ENCODE measurements at places on chromosomes 3 and 15. TPM values are rescaled to one million over a fixed set of nuclear protein-coding genes. Genes with fewer than 3 reads are reported as not detected.

The GUCA1C gene
- not detected for total RNA-seq

The CEMIP gene
- 2.9 TPM for total RNA-seq

DNA sequence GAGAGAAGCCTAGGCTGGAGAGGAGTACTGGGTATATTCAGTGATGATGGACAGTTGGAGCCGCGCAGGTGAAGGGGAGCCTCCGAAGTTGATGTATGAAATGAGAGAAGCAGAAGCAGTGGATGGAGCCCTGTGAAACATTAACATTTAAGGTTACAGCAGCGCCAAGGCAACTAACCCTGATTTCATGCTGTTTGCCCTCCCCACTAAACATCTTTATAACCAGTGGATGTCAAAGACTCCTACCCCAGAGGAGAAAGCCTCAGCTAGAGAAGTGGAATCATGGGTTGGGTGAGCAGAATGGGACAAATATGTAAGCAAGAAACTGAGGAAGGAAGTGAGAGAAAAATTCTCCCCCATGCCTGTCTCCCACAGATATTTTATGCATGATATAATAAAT is 92.0 kb upstream of the NMNAT3 start:
- H3K36me3 ChIP-seq, result no peaks in the 10 kb centered on the region
- H3K27me3 ChIP-seq, result no peaks in the 10 kb centered on the region
- no peak overlapping the region for H3K4me3 ChIP-seq
- H3K4me1 ChIP-seq, result no peaks in the 10 kb centered on the region
- DNase-seq, result no peak
- H3K27ac ChIP-seq, result no peak overlapping the region

GRCh38 chr15:61649046-61649445 is 411.2 kb downstream of the VPS13C start:
- H3K4me3 ChIP-seq, result no peak overlapping the region
- H3K27me3 ChIP-seq, result no peaks in the 10 kb centered on the region
- H3K36me3 ChIP-seq, result no peaks in the 10 kb centered on the region
- H3K4me1 ChIP-seq, result no peaks in the 10 kb centered on the region
- no peak for DNase-seq

GRCh38 chr15:46129145-46129544 is 494.3 kb downstream of the SQOR start:
- no peak for DNase-seq
- H3K36me3 ChIP-seq, result no peaks in the 10 kb centered on the region
- no peak overlapping the region for H3K4me3 ChIP-seq
- H3K4me1 ChIP-seq, result no peaks in the 10 kb centered on the region

- no peaks in the 10 kb centered on the region for H3K27me3 ChIP-seq
- no peaks in the 10 kb centered on the region for H3K4me1 ChIP-seq
- H3K27ac ChIP-seq, result no peak overlapping the region
- H3K4me3 ChIP-seq, result no peak overlapping the region
These were observed 201.6 kb upstream of the TMC3 start for GRCh38 chr15:81575436-81576123.

DNA sequence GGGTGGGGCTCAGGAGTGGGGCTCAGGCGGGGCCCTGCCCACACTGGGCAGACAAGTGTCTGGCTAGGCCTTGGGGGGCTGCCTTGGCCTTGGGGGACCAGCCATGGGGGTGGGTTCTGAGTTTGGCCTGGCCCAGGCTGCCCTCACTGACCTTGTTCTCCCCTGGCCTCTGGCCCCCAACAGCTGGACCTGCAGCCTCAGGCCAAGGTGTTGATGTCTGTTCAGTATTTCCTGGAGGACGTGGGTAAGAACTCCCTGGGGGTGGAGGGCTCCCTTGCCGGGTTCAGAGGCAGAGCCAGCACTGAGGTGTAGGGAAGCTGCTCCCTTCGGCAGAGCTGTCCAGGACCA is 20.0 kb downstream of the PRKCD start:
- no peak overlapping the region for H3K27ac ChIP-seq
- H3K4me1 ChIP-seq, result no peaks in the 10 kb centered on the region
- peaks cover 8% of the 10 kb centered on the region for H3K36me3 ChIP-seq
- DNase-seq, result no peak
- no peaks in the 10 kb centered on the region for H3K27me3 ChIP-seq
- no peak overlapping the region for H3K4me3 ChIP-seq

DNA sequence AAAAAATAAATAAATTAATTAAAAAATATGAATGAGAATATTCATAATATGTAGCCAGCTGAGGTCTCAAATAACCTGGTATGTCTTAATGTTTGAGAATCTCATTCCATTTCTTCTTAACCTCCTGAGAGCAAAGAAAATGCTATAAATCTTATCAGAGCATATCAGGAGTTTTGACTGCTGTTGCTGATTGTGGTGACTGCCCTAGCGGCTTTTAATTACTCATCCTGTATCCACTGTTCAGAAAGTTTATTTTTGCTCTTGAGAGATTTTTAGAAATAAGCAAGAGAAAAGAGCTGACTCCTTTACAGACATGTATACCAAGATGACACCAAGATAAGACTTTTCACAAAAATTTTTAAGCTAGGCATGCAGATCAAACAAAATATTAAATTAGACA is 454.8 kb upstream of the CBLB start:
- no peaks in the 10 kb centered on the region for H3K36me3 ChIP-seq
- no peak for DNase-seq
- H3K27ac ChIP-seq, result no peak overlapping the region
- no peaks in the 10 kb centered on the region for H3K27me3 ChIP-seq

DNA sequence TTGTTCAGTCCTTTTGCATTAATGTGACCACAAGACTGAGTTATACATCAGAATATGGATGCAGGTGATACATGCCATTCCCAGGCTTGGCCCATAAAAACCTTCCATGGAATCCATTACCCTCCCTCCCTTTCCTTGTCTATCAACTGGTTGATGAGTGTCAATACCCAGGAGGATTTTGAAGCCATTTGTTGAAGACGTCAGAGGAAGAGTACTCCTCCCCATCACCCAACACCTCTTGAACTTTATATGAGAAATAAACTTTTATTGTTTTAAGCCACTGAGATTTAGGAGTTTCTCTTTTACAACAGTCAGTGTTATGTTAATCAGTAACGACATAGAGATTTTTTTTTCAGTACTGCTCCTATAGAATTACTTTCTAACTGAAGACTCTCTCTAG is 55.5 kb downstream of the P3H2 start:
- no peaks in the 10 kb centered on the region for H3K36me3 ChIP-seq
- H3K4me1 ChIP-seq, result peaks cover 3% of the 10 kb centered on the region
- H3K27ac ChIP-seq, result peak overlapping the region; percentile 42
- H3K4me3 ChIP-seq, result no peak overlapping the region

DNA sequence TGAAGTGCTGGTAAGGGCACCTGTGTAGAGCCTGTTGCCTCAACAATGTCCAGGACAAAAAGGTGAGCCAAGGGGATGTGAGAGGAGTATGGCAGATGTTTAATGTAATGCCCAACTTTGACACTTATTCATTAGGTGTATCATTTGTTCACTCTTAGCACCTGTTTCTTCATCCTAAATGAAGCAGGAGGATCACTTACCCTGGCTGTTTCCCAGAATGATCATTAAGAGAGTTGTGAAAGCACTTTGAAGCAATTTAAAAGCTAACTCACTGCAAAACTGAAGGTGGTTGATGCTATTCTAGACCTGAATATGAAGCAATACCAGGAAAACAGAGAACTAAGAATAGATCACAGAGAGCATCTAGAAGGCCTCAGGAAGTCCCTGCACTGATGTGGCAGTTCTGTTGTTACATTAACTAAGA is 3.4 kb upstream of the HHLA2 start:
- no peak for DNase-seq
- H3K4me1 ChIP-seq, result peaks cover 7% of the 10 kb centered on the region
- no peak overlapping the region for H3K27ac ChIP-seq
- no peaks in the 10 kb centered on the region for H3K27me3 ChIP-seq
- H3K36me3 ChIP-seq, result no peaks in the 10 kb centered on the region
- no peak overlapping the region for H3K4me3 ChIP-seq
